Muscle of back (tissue), 13 donors: ENCODE measurements at places on chromosomes 7 and 10. TPM values are rescaled to one million over a fixed set of nuclear protein-coding genes. Genes with fewer than 3 reads are reported as not detected.

Gene DIP2C
- 24.0 TPM for polyA plus RNA-seq

GRCh38 chr7:186516-187113 is 5.8 kb upstream of the FAM20C start:
- DNase-seq: no peak

GRCh38 chr10:314381-314780 is 179.1 kb downstream of the ZMYND11 start:
- no peak for DNase-seq

Gene PIK3CG
- 3.1 TPM for polyA plus RNA-seq

Gene NDUFA5
- polyA plus RNA-seq: 136 TPM

Gene RET
- 3.4 TPM for polyA plus RNA-seq

Gene CCDC3
- polyA plus RNA-seq: 16.3 TPM

- no peak for DNase-seq
These were observed 133.9 kb downstream of the AASS start for GRCh38 chr7:122010116-122010515.

GRCh38 chr7:52146871-52147634 is 830.4 kb upstream of the COBL start:
- no peak for DNase-seq

Gene PNLIPRP1
- not detected for polyA plus RNA-seq

DNA sequence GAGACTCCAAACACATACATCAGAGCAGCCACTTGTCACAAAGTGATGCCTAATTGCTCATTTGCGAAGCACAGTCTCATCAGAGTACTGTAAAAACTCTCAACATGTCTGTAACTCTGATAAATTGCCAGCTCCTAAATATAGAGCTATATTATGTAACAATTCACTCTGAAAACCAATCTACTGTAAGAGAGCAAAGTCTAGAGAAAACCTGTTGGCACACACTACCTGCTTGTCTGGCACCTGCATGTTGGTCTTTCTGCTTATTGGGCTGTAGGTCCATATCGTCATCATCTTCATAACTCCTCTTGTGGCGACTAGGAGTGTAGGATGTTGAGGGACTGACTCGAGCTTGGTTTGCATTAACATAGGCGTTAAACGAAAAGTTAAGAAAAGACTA is 19.8 kb downstream of the MCMBP start:
- DNase-seq: no peak

Gene RNF32
- polyA plus RNA-seq: 1.9 TPM

Gene PRLHR
- not detected for polyA plus RNA-seq

DNA sequence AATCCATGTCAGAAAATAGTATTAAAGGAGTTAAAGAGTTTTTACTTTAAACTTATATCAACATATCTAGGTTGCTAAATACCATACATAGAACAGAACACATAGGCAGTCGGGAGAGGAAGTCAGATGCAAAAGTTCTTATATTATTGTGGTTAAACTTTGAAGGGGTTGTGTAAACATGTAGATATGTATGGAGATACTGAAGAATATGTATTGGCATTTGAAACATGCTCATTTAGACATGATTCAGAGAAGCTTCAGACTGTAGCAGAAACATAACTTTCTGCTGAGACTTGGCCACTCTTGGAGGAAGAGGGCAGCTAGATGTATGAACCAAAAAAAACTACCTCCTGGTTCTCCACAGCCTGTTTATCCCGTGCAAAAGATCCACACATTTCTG is 103.5 kb upstream of the FERD3L start:
- DNase-seq: no peak

DNA sequence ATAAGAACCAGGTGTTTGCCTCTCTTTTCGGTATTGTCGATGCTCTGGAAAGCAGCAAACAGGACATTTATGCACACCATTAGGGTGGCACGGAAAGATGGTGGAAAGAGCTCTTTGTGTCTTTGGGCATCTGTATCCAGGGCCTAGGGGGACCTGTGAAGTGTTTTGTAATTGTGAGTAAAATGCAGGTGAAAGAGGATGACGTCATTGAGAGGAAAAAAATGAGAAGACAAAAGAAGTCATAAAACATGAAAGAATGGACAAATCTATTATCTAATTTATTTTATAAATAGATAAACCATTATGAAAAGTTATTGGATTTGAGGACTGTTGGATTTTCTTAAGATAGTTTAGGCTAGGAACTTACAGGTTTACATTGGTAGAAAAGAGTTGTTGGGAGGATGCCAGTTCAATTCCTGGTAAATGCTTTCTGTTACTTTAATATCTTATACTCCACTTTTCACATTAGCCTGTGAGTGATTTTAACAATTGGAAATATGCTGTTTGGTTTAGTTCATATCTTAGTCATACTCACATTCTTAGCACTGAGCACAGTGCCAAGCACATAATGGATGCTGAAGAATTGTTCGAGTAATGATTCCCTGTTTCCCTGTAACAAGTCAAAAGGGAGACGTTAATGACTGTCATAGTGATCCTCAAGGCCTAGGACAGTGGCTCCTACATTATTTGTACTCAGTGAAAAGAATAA is 62.6 kb downstream of the EXOC4 start:
- DNase-seq: no peak

- DNase-seq: no peak
These were observed 268.9 kb downstream of the ADK start for GRCh38 chr10:74419958-74420375.

GRCh38 chr7:41053820-41054219 is 649.1 kb downstream of the INHBA start:
- DNase-seq: peak; percentile 49

- no peak for DNase-seq
These were observed 6.3 kb upstream of the C10orf95 start for GRCh38 chr10:102457591-102458150.

Gene IGFBP3
- 355 TPM for polyA plus RNA-seq

Gene SPRN
- polyA plus RNA-seq: 3.2 TPM

GRCh38 chr10:129514568-129515451 is 47.8 kb downstream of the MGMT start:
- DNase-seq: peak; percentile 24

Gene AGAP5
- 16.7 TPM for polyA plus RNA-seq

Gene OPN1SW
- 2.3 TPM for polyA plus RNA-seq

DNA sequence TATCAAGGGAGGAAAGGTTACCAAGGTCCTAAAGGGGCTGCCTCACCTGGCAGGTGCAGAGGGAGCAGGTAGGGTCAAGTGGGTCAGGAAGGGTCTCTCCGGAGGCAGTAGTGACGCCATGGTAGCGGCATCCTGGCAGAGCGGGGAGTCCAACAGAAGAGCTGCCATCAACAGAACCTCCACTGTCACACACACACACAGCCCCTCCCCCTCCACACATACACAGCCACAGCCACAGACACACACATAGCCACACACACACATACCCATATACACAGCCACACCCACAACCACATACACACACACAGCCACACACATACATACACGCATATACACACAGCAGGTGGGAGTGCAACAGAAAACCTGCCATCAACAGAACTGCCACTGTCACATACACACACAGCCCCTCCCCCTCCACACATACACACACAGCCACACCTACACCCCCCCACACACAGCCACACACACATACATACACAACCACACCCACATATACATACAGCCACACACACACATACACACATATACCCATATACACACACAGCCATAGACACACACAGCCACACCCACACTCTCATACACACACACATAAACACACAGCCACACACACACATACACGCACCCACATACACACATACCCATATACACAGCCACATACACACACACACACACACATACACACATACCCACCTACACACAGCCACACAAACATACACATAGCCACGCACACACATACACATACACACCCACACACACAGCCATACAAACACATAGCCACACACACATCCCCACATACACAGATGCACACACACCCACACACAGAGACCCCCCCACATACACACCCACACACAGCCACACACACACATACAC is 23.1 kb downstream of the KCP start:
- DNase-seq: no peak

DNA sequence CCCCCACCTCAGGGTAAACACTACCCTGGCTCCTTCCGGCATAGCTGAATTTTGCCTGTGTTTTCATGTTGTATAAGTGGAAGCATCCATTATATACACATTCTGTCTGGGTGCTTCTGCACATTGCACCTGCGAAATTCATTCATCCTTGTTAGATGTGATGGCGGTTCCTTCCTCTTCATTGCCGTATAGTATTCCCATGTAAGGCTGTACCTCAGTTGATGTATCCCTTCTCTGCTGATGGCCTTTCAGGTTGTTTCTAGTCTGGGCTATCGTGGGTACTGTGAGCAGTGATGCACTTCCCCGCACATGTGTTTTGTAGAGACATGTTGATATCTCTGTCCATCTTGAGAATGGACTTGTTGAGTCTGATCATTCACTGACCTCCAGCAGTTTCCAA is 28.9 kb downstream of the ELFN1 start:
- no peak for DNase-seq

DNA sequence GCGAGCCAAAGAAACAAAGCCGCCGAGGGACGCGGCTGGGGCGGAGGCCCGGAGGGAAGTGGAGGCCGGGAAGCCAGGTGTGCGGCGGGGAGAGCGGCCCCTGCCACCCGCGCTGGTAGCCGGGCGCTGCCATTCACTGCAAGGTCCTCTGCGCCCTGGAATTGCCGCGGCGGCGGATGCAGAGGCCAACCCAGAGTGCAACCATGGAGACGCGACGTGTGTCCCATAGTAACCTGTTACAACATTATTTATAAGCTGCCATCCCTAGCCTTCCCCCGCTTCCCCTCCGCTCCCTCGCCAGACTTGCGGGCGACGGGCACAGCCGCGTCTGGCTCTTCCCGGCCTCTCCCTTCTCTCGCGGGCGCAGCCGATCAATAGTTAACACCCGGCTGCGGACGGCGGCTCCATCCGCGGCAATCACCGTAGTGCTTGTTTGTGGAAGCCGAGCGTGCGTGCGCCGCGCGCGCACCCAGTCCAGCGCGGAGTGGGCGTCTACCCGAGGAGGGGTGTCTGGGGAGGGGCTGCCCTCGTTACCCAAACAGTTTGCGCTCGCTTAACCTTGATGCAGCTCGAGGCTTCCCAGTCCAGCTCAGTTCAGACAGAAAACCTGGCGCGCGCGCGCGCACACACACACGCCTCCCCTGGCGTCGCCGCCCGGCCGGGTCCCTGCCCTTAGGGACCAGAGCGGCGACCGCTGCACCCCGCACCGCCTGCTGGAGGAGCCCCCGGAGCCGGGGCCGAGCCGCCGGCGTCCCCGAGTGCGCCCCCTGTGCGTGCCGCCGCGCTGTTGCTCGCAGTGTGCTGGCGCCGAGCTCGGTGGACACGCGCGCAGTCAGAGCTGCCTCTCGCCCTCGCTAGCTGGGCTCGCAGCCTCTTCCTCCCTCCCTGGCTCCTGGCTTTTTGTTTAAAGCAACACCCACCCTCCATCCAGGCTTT is 165.4 kb upstream of the DPP6 start:
- DNase-seq: peak; percentile 80

- no peak for DNase-seq
These were observed 6.6 kb upstream of the FMC1 start for GRCh38 chr7:139334399-139335150.

Gene NOLC1
- 77.3 TPM for polyA plus RNA-seq

DNA sequence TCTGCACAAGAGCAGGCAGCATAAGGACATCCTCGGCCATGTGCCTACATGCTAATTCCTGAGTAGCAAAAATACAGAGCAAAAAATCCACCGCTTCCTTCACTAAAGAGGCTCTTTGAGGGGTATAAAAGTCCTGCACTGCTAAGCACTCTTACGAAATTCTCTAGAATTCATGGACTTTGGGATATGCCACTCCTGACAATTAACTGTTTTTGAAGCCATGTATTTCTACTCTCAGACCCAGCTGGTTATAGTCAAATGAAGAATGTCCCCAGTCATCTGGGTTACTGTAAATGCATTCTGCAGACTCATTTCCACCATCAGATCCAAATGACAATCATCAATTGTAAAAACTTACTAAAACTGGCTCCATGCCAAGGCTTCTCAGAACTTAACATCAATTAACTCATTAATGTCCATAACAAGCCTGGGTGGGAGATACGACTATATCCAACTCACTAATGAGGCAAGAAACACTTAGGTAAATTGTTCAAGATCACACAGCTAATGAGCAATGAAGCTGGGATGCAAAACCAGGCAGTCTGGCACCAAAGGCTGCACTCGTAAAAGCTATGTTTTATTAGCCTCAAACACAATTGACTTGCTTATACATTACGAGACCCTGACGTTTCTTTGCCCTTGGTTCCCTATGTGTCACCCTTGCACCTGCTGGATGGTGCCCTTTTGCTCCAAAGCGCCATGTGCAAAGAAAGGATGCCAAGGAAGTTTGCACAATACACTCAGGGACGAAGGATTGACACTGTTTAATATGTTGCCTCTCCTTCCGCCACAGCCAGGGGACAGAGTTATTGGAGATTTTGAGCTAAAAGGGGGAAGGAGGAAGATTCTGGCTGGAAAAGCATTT is 250.4 kb downstream of the ELMO1 start:
- DNase-seq: no peak

Gene DGKI
- polyA plus RNA-seq: 0.54 TPM

GRCh38 chr10:79090134-79090803 is 21.5 kb downstream of the ZMIZ1 start:
- no peak for DNase-seq

DNA sequence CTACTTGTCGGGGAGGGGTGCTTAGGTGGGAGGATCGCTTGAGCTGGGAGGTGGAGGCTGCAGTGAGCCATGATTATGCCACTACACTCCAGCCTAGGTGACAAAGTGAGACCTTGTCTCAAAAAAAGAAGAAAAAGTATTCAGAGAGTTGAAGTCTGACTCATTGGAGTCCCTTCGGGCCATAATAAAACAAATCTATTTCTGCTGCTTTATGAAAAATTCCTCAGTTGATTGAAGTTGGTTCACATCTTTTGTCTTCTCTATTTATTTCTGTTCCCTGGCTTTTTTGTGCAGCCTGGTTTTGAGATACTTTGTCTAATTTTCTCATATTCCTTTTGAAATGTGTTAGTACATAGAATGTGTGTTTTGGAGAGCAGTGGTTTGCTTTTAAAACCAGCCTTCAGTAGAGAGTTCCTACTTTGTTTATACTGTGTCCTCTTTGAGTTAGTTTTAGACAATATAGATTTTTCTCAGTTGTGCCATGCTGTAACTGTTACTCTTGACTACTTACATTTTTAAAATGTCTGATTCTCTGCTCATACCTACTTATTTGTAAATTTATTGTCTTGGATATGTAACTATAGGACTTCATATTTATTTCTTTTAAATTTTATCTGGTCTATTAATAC is 36.7 kb downstream of the LUC7L2 start:
- no peak for DNase-seq

DNA sequence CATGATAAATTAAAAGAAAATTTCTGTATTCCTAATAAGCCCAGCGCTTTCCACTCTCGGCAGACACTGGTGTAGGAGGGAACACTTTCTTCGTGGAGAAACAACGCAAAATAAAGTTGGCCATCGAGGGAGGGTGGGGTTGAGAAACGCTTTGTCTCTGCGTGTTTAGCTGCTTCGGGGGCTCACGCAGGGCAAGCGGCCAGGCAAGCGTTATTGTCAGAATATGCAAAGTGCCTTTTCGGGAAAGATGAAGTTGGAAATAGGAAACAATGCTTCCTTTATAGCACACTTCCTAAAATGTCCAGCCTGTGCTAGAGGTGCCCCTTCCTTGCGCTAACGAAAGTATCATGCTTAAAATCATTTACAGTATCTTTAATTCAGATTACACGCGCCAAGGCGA is 1.9 kb upstream of the EBF3 start:
- peak; percentile 65 for DNase-seq

Gene CAMK1D
- polyA plus RNA-seq: 5.5 TPM
